ENCODE measurements at places on chromosomes 12 and 14.
A peak's percentile ranks its signal among the peaks of the same experiment; 100 is the strongest.

GRCh38 chr12:132238488-132238854, 90.9 kb downstream of the GALNT9 start:
- no peak for DNase-seq

GRCh38 chr12:12822886-12823285, 9.7 kb downstream of the DDX47 start:
- DNase-seq, result no peak

DNA sequence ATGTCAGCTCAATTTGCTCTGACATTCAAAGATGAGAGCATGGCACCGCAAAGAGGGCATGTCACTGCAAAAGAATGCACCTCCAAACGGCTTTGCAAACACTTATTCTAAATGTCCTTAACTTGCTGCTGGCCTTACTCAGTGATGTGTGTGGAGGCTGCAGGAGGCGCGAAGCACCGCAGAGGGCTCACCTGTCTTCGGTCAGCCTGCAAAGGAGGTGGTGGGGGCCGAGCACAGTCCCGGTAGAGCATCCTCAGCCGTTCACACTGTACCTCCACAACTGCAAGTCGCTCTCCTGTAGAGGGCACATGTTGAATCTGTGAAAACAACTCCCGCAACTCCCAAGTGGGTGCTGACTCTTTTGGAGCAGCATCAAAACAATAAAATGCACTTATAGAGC, 93.8 kb downstream of the TRAFD1 start:
- peak; percentile 62 for DNase-seq

- peak; percentile 51 for DNase-seq
Measured at GRCh38 chr12:1529862-1530591, 64.4 kb downstream of the FBXL14 start.

DNA sequence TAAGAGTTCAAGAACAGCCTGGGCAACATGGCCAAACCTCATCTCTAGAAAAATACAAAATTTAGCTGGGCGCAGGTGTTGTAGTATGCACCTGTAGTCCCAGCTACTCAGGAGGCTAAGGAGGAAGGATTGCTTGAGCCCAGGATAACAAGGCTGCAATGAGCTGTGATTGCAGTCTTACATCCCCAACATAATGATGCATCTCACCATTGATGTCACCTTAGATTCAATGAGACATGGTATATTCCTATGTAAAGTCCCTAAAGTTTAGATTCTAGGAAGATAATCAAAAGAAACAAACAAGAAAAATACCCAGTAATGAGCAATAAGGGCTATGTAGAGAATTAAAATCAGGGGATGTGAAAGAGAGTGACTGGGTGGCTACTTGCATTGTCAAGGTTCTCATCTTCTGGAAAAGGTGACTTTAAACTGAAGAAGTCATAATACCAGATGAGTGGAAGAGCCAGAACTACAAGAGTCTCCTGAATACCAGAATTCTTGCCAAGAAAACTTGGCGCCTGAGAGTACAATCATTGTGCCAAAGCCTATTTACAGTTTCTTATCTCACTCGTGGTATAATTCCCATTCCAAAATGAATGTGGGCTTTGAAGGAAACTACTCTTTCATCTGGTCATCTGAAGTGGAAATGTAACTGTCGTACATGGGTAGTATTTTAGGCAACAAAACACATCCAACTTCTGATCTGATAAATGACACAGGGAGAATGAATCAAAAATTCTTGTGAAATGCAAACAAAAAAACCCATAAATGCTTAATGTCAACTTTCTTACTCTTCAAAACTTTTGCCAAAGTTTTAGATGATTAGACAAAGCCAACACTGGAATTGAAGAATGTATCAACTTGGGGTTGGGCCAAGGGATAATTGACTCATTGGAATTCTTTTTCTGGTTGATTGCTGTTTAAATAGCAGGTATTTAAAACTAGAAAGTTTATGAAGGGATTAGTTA, 81.1 kb upstream of the ST8SIA1 start:
- no peak for DNase-seq

All from H9 (cell line).